ENCODE measurements at places on chromosomes 2 and 18. TPM values are rescaled to one million over a fixed set of nuclear protein-coding genes. Genes with fewer than 3 reads are reported as not detected.

Gene FOXD4L1
- not detected for total RNA-seq

Gene RNF103
- 10.0 TPM for total RNA-seq

Gene CFAP53
- total RNA-seq: under 0.01 TPM

Gene DSEL
- total RNA-seq: 100 TPM

Gene DSG2
- total RNA-seq: 1.7 TPM

Gene C2orf80
- total RNA-seq: not detected

Gene CNDP1
- not detected for total RNA-seq

Gene QPCT
- 2.2 TPM for total RNA-seq

Gene POU3F3
- total RNA-seq: not detected

Gene AGXT
- not detected for total RNA-seq

Gene MAP2
- 0.28 TPM for total RNA-seq

Gene FSIP2
- under 0.01 TPM for total RNA-seq

Gene GATA6
- 2.5 TPM for total RNA-seq

Gene SLC23A3
- 0.18 TPM for total RNA-seq

Gene MAIP1
- 18.3 TPM for total RNA-seq

All from IMR-90 (cell line).